Neural crest cell (in vitro differentiated cells): ENCODE measurements at places on chromosomes 4 and X.

DNA sequence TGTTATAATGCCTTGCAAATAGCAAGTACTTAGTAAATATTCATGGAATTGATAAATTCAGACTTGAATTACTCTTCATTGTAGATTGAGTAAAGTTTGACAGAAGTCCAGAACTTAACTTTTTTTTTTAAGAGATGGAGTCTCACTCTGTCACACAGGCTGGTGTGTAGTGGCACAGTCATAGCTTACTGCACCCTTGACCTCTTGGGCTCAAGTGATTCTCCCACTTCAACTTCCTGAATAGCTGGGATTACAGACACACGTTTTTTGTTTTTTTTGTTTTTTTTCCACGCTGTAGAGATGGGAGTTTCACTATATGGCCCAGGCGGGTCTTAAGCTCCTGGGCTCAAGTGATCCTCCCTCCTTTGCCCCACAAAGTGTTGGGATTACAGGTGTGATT is 32.1 kb downstream of the UBE2K start:
- H3K4me1 ChIP-seq, result peaks cover 17% of the 10 kb centered on the region
- no peak overlapping the region for H3K4me3 ChIP-seq
- DNase-seq, result no peak
- no peak overlapping the region for H3K27ac ChIP-seq
- peaks cover 3% of the 10 kb centered on the region for H3K36me3 ChIP-seq
- H3K27me3 ChIP-seq, result no peaks in the 10 kb centered on the region

- H3K4me1 ChIP-seq, result no peaks in the 10 kb centered on the region
- H3K36me3 ChIP-seq, result peaks cover 5% of the 10 kb centered on the region
- DNase-seq, result no peak
- no peak overlapping the region for H3K27ac ChIP-seq
- H3K4me3 ChIP-seq, result no peak overlapping the region
Observed at GRCh38 chrX:38452603-38453002, 100.2 kb downstream of the OTC start.

DNA sequence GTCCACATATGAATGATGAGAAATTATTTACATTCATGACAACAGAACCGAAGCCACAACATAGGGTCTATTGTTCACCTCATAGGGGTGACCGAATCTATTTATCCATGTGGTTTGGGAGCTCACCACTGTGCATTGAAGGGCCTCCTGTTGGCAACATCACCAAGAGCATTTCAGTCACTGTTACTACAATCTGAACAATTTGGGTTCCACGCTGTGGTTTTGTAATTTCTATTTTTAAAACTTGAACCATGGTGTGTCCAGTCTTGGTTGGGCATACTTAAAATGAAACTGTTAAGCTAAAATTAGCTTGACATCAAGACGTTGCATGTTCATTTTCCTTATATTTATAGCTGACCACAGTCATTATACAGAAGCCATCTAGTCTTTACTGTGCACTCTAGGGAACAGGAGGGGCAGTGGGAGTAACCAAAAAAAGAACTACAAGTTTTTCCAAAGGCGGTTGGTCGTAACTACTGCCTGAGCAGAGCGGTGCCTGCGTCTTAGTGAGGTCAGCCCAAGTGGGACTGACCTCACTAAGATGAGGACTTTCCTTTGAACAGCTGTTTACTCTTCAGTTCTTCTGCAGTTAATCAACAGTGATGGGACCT is 192.1 kb downstream of the SPRY1 start:
- H3K27me3 ChIP-seq, result no peaks in the 10 kb centered on the region
- peaks cover 20% of the 10 kb centered on the region for H3K4me1 ChIP-seq
- no peak overlapping the region for H3K4me3 ChIP-seq
- H3K36me3 ChIP-seq, result no peaks in the 10 kb centered on the region
- DNase-seq, result no peak

DNA sequence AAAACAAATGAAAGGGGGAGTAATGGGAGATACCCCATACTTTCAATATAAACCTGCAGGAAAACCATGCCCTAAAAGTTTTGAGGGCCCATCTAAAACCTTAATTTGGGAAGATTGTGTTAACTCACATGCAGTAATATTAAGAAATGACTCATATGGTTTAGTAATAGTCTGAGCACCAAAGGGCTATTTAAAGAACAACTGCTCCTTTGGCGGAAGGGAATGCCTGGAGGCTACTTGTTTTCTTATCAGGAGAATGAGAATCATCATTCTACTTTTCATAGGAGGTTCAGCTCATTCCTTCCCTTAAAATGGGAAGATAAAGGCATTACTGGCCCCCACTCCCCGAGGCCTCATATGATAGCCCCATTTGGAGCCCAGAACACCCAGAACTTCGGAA is 47.6 kb downstream of the SPIN3 start:
- H3K27me3 ChIP-seq, result no peaks in the 10 kb centered on the region
- DNase-seq, result no peak
- H3K36me3 ChIP-seq, result peaks cover 23% of the 10 kb centered on the region
- no peak overlapping the region for H3K27ac ChIP-seq

GRCh38 chrX:1387141-1387776 is 4.7 kb downstream of the SLC25A6 start:
- no peak overlapping the region for H3K27ac ChIP-seq
- peak overlapping the region; percentile 86 for H3K4me3 ChIP-seq
- H3K4me1 ChIP-seq, result peaks cover 14% of the 10 kb centered on the region
- peaks cover 5% of the 10 kb centered on the region for H3K27me3 ChIP-seq

DNA sequence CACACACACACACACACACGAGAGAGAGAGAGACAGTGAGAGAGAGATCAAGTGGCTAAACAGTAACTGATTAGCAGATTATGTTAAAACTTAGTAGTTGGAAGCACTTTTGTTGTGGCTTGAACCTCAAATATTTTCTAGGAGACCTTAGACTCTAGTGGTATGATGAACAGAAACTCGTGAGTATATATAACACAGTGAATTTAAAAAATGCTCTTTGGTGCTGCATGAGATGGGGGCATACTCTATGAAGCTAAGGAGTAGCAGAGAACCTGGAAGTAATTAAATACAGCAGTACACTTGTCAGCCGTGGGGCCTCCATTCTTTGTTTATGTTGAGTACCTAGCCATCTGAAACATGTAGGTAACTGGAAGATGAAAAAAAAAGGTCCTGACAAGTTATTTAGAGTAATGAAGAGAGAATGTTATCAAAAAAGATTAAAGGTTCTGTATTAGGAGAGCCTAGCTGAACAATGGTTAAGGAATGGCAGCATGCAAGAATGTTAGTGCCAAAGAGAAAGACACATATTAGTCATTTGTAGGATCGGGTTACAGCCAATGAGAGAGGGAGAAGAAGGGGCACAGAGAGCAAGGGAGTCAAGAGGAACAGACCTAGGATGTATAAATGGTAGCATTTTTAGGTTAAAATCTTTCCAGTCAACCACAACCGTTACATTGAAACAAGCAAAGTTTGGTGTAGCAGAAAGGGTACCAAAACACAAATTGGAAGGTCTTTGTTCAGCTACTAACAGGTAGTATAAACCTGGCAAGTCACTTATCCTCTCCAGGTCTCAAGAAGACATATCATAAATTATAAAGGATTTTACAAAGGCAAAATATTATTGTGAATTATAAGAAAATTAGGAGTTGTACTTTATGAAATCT is 316.7 kb upstream of the DIPK2B start:
- H3K27me3 ChIP-seq, result no peaks in the 10 kb centered on the region
- H3K36me3 ChIP-seq, result no peaks in the 10 kb centered on the region
- DNase-seq, result no peak
- no peak overlapping the region for H3K4me3 ChIP-seq
- no peak overlapping the region for H3K27ac ChIP-seq

GRCh38 chr4:61924131-61924530 is 724.0 kb downstream of the ADGRL3 start:
- H3K36me3 ChIP-seq, result peaks cover 3% of the 10 kb centered on the region
- H3K27me3 ChIP-seq, result no peaks in the 10 kb centered on the region
- peaks cover 4% of the 10 kb centered on the region for H3K4me1 ChIP-seq
- no peak for DNase-seq
- no peak overlapping the region for H3K27ac ChIP-seq

DNA sequence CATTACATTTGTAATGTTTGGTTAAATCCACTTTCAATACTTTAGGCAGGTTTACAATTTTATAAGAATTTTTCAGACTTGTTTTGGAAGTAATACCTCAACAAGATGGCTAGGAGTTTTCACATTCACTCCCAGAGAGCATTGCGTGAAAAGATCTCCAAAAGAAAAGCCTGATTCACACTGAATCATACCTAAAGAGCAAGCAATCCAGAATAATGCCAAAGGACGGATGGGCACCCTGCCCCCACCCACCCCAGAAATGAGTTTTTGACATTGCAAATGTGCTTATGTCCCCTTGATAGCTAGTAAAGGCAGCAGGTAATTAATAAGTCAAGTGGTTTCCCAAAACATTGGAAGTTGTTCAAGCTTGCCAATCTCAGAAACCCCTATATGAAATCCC is 557.7 kb upstream of the TENM3 start:
- H3K36me3 ChIP-seq, result no peaks in the 10 kb centered on the region
- no peak for DNase-seq
- H3K4me3 ChIP-seq, result no peak overlapping the region
- no peaks in the 10 kb centered on the region for H3K27me3 ChIP-seq
- H3K27ac ChIP-seq, result no peak overlapping the region

DNA sequence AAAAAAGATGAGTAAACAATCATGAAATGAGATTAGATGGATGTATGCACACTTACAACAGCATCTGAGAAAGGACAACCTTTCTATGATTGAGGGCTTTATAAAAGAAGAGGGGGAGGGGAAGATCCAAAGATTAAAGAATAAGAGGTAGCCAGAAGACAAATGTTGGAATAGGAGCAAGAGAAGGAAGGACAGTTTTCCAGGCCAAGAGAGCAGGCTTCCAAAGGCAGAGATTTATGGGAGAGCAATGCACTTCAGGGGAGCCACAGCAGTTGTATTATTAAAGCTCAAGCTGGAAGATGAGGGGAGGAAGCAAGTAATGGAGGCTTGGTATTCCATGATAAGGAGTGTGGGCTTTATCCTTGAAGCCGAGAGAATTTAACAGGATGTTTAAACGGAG is 110.3 kb upstream of the PTPN13 start:
- H3K27ac ChIP-seq, result peak overlapping the region; percentile 77
- no peaks in the 10 kb centered on the region for H3K27me3 ChIP-seq
- DNase-seq, result no peak
- peak overlapping the region; percentile 33 for H3K4me3 ChIP-seq
- peaks cover 11% of the 10 kb centered on the region for H3K36me3 ChIP-seq
- H3K4me1 ChIP-seq, result peaks cover 26% of the 10 kb centered on the region

DNA sequence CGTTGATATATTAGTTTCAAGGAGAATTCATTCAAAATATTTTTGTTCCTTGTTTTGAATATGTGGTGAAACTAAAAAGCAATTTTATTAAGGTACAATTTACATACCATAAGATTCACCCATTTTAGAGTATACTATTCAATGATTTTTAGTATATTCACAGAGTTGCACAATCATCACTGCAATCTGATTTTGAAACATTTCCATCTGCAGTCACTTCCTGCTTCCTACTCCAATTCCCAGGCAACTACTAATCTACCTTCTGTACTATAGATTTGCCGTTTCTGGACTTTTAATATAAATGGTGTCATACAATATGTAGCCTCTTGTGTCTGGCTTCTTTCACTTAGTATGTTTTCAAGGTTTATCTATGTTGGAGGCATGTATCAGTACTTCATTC is 71.3 kb downstream of the SLC9A7 start:
- no peaks in the 10 kb centered on the region for H3K4me1 ChIP-seq
- DNase-seq, result no peak
- no peaks in the 10 kb centered on the region for H3K27me3 ChIP-seq
- H3K36me3 ChIP-seq, result no peaks in the 10 kb centered on the region

GRCh38 chr4:26290321-26290720 is 30.5 kb upstream of the RBPJ start:
- H3K27ac ChIP-seq, result no peak overlapping the region
- no peaks in the 10 kb centered on the region for H3K36me3 ChIP-seq
- H3K4me3 ChIP-seq, result no peak overlapping the region
- no peak for DNase-seq
- H3K4me1 ChIP-seq, result no peaks in the 10 kb centered on the region

GRCh38 chrX:118049713-118050112 is 66.9 kb downstream of the KLHL13 start:
- no peak for DNase-seq
- no peak overlapping the region for H3K4me3 ChIP-seq
- H3K27me3 ChIP-seq, result no peaks in the 10 kb centered on the region

GRCh38 chr4:38663090-38663800 is 754 bp upstream of the KLF3 start:
- peaks cover 5% of the 10 kb centered on the region for H3K36me3 ChIP-seq
- no peaks in the 10 kb centered on the region for H3K27me3 ChIP-seq

GRCh38 chr4:6963139-6963611 is 53.5 kb downstream of the TBC1D14 start:
- no peaks in the 10 kb centered on the region for H3K36me3 ChIP-seq
- peak overlapping the region; percentile 27 for H3K27ac ChIP-seq
- no peak for DNase-seq
- H3K4me3 ChIP-seq, result no peak overlapping the region
- no peaks in the 10 kb centered on the region for H3K27me3 ChIP-seq
- peaks cover 38% of the 10 kb centered on the region for H3K4me1 ChIP-seq

GRCh38 chr4:12122316-12122715 is 693.6 kb upstream of the HS3ST1 start:
- no peak overlapping the region for H3K27ac ChIP-seq
- H3K36me3 ChIP-seq, result no peaks in the 10 kb centered on the region
- no peak for DNase-seq
- H3K27me3 ChIP-seq, result no peaks in the 10 kb centered on the region
- H3K4me1 ChIP-seq, result no peaks in the 10 kb centered on the region
- H3K4me3 ChIP-seq, result no peak overlapping the region

- H3K4me3 ChIP-seq, result no peak overlapping the region
- H3K4me1 ChIP-seq, result peaks cover 24% of the 10 kb centered on the region
- no peaks in the 10 kb centered on the region for H3K36me3 ChIP-seq
- H3K27ac ChIP-seq, result no peak overlapping the region
Observed at GRCh38 chr4:138399081-138399480, 156.9 kb upstream of the SLC7A11 start.

- H3K27ac ChIP-seq, result no peak overlapping the region
- H3K4me3 ChIP-seq, result no peak overlapping the region
- H3K36me3 ChIP-seq, result peaks cover 9% of the 10 kb centered on the region
- DNase-seq, result no peak
Observed at GRCh38 chr4:184641022-184641421, 8.2 kb downstream of the CASP3 start.

GRCh38 chr4:129144755-129145206 is 48.8 kb downstream of the C4orf33 start:
- no peaks in the 10 kb centered on the region for H3K27me3 ChIP-seq
- no peak overlapping the region for H3K4me3 ChIP-seq
- no peak overlapping the region for H3K27ac ChIP-seq
- no peak for DNase-seq
- H3K36me3 ChIP-seq, result no peaks in the 10 kb centered on the region
